GM12878 (cell line): ENCODE measurements at places on chromosomes 7 and 10.

DNA sequence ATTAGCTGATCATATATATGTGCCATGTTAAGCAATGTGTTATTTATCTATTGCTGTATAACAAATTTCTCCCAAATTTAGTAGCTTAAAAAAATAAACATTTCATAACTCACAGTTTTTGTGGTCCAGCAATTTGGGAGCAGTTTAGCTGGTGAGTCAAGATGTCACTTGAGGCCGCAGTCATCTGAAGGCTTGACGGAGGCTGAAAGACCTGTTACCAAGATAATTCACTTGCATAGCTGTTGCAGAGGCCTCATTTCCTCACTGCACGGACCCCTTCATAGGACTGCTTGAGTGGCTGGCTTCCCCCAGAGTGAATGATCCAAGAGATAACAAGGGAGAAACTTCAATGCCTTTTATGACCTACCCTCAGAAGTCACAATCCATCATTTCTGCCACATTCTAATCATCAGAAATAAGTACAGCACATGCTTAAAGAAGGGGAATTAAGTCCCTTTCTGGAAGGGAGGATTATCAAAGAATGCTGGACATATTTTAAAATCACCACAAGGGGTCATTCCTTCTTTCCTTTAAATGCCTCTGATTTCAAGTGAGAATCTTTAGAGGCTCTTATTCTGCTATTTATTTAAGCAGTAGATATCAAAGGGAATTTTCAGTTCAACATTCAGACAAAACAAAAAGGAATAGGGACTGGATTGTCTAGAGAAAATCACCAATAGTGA lies 10.5 kb upstream of the SRPK2 start:
- H3K4me3 ChIP-seq = no peak overlapping the region
- H3K27me3 ChIP-seq = no peaks in the 10 kb centered on the region
- no peak overlapping the region for H3K27ac ChIP-seq
- no peaks in the 10 kb centered on the region for H3K4me1 ChIP-seq
- DNase-seq = no peak
- no peaks in the 10 kb centered on the region for H3K36me3 ChIP-seq

GRCh38 chr10:114615600-114616007 lies 42.5 kb downstream of the ABLIM1 start:
- no peak overlapping the region for H3K27ac ChIP-seq
- H3K4me3 ChIP-seq = no peak overlapping the region
- H3K36me3 ChIP-seq = no peaks in the 10 kb centered on the region
- DNase-seq = no peak
- no peaks in the 10 kb centered on the region for H3K4me1 ChIP-seq

DNA sequence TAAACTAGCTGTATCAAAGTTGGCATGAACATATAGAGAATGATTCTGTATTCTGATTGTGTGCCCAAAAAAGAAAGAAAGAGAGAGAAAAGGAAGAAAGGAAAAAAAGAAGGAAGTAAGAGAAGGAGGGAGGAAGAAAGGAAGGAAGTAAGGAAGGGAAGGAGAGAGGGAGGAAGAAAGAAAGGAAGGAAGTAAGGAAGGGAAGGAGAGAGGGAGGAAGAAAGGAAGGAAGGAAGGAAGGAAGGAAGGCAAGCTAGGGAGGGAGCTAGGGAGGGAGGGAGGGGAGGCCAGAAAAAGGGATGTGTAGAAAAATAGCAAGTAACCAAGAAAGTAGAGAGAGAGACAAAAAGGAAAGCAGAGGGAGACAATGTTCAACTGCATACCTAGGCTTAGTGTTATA lies 60.7 kb upstream of the TARP start:
- no peak overlapping the region for H3K27ac ChIP-seq
- DNase-seq = no peak
- H3K27me3 ChIP-seq = no peaks in the 10 kb centered on the region
- no peaks in the 10 kb centered on the region; the same call in 1 of the 2 replicates for H3K4me1 ChIP-seq
- no peaks in the 10 kb centered on the region for H3K36me3 ChIP-seq
- H3K4me3 ChIP-seq = no peak overlapping the region

DNA sequence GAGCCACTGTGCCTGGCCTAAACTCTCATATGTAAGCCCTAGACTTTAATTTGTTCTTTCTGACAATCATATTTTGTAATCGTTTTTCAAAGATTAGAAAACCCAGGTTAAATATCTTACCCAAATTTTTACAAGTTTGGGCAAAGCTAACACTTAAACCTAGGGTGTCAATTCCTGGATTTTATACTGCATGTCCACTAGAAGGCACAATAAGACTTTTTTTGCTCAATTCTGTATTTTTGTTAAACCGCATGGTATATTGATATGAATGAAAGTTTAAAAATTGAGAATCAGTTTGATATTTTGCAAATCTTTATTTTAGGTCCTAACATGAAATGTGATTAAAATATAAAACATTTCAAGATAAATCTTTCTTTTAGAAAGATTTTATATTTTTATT lies 29.3 kb downstream of the DYNC2I1 start:
- no peaks in the 10 kb centered on the region for H3K27me3 ChIP-seq
- no peaks in the 10 kb centered on the region for H3K4me1 ChIP-seq
- no peak overlapping the region for H3K27ac ChIP-seq
- no peak overlapping the region for H3K4me3 ChIP-seq

DNA sequence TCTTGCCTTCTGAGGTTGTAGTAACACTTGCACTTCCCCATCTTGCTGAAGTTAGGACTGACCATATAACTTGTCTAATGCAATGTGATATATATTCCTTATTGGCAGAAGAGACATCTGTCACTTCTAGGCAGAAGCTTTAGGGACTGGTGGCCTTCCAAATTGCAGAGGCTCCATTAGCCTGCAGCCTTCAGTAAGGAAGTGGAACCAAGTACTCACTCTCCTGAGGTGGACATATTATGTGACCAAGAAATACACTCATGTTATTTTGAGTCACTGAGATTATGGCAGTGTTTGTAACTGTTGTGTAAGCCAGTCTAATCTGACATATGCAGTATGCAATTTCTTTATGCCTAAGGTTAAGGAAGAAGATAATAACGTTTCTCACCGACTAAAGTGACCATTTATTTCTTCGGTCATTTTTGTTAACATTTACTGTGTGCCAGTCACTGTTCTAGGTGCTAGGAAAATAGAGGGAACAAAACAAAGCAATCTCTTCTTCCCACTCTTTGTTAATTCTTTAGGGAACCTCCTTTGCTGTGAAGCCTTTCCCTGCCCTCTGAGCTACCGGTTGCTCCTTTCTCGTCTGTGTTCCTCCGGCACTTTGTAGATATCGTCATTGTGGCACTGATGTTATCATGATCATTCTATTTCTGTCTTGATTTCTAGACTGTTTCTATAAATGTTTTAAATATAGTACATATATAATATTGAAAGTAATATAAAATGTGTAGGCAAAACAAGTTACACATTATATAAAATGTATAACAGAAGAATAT lies 52.9 kb upstream of the HBP1 start:
- DNase-seq = no peak
- H3K4me1 ChIP-seq = no peaks in the 10 kb centered on the region
- H3K27ac ChIP-seq = no peak overlapping the region
- no peaks in the 10 kb centered on the region for H3K36me3 ChIP-seq
- no peaks in the 10 kb centered on the region for H3K27me3 ChIP-seq
- H3K4me3 ChIP-seq = no peak overlapping the region

GRCh38 chr7:100572281-100572948 lies 1.3 kb downstream of the SAP25 start:
- DNase-seq = no peak
- H3K4me3 ChIP-seq = no peak overlapping the region
- no peaks in the 10 kb centered on the region for H3K27me3 ChIP-seq
- H3K36me3 ChIP-seq = no peaks in the 10 kb centered on the region; the same call in 1 of the 2 replicates
- no peak overlapping the region for H3K27ac ChIP-seq
- peaks cover 29% of the 10 kb centered on the region for H3K4me1 ChIP-seq

DNA sequence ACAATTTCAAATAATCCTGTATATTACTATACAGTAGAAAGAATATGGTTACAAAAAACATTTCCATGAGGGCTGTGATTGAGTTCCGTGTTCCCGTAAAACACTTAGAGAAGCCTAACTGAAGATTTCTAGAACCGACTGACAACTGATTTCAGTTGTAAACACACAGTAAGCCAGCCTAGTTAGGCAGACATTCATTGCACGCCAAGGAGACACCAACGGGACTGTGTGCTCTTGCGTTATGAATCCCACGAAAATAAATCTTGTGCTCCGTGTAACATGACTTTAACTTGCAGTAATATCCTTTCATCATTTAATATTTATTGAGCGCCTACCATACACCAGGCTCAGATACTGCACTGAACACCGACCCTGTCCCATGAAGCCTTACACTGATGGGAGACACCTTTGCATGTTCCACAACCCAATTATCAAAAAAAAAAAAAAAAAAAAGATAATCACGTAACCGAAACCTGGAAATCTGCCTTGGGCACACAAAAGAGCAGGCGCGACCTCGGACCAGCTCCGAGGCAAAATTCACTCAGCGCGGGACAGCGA lies 420 bp upstream of the KLHL7 start:
- peak overlapping the region; percentile 41 for H3K27ac ChIP-seq
- H3K4me3 ChIP-seq = peak overlapping the region; percentile 99
- H3K27me3 ChIP-seq = no peaks in the 10 kb centered on the region
- no peak for DNase-seq
- peaks cover 7% of the 10 kb centered on the region; the same call in 1 of the 2 replicates for H3K4me1 ChIP-seq

- H3K36me3 ChIP-seq = no peaks in the 10 kb centered on the region
- H3K4me1 ChIP-seq = no peaks in the 10 kb centered on the region
- no peaks in the 10 kb centered on the region for H3K27me3 ChIP-seq
Measured at GRCh38 chr10:52864201-52865106, 91.9 kb upstream of the MBL2 start.

DNA sequence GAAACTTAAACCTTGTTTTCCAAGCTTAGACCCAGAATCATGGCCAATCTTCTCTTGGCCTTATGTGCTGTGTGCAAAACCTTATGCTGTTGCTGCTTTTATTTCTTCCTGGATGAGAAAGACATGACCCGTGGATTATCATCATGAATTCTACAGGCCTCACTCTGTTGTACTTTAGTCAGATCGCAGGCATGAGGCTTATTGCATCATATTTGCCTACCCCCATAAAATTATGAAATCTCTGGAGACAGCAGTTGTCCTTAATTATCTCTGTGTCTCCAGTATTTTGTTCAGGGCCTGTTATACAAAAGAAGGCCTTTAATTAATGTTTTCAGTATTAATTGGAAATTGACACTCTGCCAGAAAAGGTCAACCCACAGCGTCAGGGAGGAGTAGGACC lies 71.6 kb downstream of the PLCE1 start:
- no peak overlapping the region for H3K4me3 ChIP-seq
- no peak overlapping the region for H3K27ac ChIP-seq
- H3K27me3 ChIP-seq = no peaks in the 10 kb centered on the region
- H3K4me1 ChIP-seq = no peaks in the 10 kb centered on the region
- H3K36me3 ChIP-seq = no peaks in the 10 kb centered on the region

GRCh38 chr7:42192851-42193461 lies 44.1 kb downstream of the GLI3 start:
- H3K36me3 ChIP-seq = no peaks in the 10 kb centered on the region
- no peaks in the 10 kb centered on the region for H3K4me1 ChIP-seq
- no peaks in the 10 kb centered on the region for H3K27me3 ChIP-seq
- DNase-seq = no peak

DNA sequence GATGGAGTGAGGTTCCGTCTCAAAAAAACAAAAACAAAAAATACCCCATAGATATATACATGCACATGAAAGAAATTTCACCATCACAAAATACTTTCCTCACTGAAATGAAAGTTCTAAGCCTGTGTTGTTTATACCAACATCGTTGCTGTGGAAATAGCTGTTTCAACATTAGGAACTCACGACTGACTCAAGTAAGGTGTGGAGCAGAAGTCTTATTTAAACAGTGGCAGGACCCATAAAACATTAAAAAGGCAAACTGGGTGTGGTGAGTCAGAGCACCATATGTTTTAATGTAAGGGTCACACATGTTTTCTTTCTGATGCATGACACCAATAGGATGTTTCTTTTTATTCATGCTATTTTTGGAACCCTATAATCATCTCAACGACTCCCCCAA lies 48.3 kb downstream of the BAIAP2L1 start:
- no peak for DNase-seq
- no peak overlapping the region for H3K27ac ChIP-seq
- H3K4me1 ChIP-seq = no peaks in the 10 kb centered on the region
- no peaks in the 10 kb centered on the region for H3K27me3 ChIP-seq
- peaks cover 4% of the 10 kb centered on the region for H3K36me3 ChIP-seq

DNA sequence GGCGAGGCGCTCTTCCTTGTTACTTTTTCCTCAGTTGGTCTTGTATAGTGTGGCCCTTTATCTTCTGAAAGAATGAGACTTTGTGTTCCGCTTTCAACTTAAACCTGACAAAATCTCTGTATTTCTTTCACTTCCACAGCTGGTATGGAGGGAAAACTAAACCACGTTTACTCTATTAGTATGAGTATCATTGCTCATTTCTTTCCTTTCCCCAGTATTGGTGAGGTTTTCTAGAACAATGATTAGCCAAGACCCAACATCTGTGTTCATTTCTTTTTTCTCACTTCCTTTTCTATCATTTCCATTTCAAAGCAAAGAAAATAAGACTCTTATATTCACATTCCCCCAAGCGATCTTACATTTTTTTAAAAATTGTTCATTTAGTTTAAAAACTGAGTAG lies 165.3 kb downstream of the PAXIP1 start:
- H3K36me3 ChIP-seq = no peaks in the 10 kb centered on the region
- no peak overlapping the region for H3K4me3 ChIP-seq
- peaks cover 4% of the 10 kb centered on the region for H3K4me1 ChIP-seq
- H3K27ac ChIP-seq = no peak overlapping the region
- H3K27me3 ChIP-seq = no peaks in the 10 kb centered on the region

DNA sequence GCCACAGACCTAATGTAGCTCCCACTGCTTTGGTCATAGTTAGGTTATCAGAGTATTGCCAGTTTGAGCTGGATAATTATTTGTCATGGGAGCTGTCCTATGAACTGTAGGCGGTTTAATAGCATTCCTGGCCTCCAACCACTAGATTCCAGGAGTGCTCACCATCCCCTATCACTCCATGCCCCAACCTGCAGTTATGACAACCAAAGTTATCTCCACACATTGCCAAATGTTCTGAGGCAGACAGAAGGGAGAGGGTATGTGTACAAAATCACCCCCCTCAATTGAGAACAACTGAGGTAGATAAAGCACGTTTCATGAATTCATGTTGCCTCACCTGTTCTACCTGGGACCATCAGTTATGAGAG lies 119.0 kb upstream of the CACUL1 start:
- H3K27me3 ChIP-seq = no peaks in the 10 kb centered on the region; the same call in 1 of the 2 replicates
- no peak overlapping the region for H3K27ac ChIP-seq
- H3K36me3 ChIP-seq = no peaks in the 10 kb centered on the region
- no peak for DNase-seq

DNA sequence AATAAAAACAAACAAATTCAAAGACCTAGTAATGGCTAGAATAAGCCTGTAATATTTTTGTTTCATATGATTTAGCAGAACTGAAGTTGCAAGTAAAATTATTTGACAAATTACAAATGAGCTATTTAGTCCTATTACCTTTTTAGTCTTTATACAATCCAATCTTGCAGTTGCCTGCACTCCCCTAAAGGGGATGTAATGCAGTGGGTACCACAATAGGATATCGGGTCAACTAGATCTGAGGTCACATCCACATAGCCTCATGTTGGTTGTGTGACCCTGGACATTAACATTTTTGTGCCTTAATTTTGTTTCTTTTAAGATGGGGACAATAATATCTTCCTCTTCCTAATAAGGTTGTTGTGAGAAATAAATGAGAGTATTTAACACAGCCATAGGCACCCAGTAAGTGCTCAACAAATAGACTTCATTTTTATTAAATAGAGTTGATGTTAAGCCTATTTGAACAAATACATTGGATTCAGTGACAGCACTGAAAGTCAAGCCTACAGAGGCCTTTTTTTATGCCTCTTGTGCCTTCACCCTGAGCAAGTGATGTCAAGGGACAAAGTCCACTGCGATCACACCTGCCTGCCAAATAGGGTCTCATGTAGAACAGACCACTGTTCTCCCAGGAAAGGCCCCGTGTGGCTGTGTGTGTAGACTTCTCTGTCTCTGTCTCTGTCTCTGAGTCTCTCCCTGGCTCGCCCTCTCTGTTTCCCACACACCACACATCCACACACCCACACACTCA lies 124.8 kb downstream of the EVX1 start:
- H3K36me3 ChIP-seq = no peaks in the 10 kb centered on the region
- DNase-seq = no peak
- H3K27me3 ChIP-seq = no peaks in the 10 kb centered on the region; the same call in 1 of the 2 replicates
- H3K4me1 ChIP-seq = no peaks in the 10 kb centered on the region
- no peak overlapping the region for H3K4me3 ChIP-seq
